Progenitor cell of endocrine pancreas (in vitro differentiated cells): ENCODE measurements at places on chromosomes 1 and 21. TPM values are rescaled to one million over a fixed set of nuclear protein-coding genes. Genes with fewer than 3 reads are reported as not detected.
A peak's percentile ranks its signal among the peaks of the same experiment; 100 is the strongest.

Gene LPAR3
- 4.3 and 5.1 TPM in 2 replicates for total RNA-seq

Gene MATN1
- total RNA-seq, result 0.11 and 0.14 TPM in 2 replicates

Gene MTOR
- total RNA-seq, result 60.6 and 66.3 TPM in 2 replicates

- H3K27me3 ChIP-seq, result no peaks in the 10 kb centered on the region
- no peak for DNase-seq
- no peaks in the 10 kb centered on the region for H3K36me3 ChIP-seq
- H3K4me1 ChIP-seq, result peaks cover 3% of the 10 kb centered on the region
- no peak overlapping the region for H3K27ac ChIP-seq
These were observed 188.6 kb downstream of the ZP4 start for GRCh38 chr1:237702161-237702560.

DNA sequence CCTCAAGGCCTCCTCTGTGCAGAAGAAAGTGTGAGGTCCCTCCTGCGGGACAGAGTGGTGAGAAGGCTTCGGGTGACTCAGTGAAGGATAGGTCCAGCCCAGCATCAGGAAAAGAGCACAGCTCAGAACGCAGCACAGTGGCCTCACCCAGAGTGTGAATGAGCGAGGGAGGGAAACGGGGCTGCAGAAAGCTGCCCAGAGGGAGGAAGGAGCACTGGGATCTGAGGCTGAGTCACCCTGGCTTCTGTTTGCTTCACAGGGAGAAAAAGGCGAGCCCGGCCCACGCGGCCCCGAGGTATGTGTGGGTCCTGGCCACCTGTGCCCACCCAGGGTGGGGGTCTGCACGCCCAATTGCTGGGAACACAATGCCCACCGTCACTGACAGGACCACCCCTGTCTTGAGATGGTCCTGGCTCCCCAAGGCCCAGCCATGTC, 24.3 kb downstream of the COL6A2 start:
- no peak overlapping the region for H3K27ac ChIP-seq
- H3K4me1 ChIP-seq, result no peaks in the 10 kb centered on the region
- no peak overlapping the region for H3K4me3 ChIP-seq
- H3K36me3 ChIP-seq, result no peaks in the 10 kb centered on the region
- H3K27me3 ChIP-seq, result no peaks in the 10 kb centered on the region
- peak; percentile 3 for DNase-seq

- no peak overlapping the region for H3K27ac ChIP-seq
- H3K27me3 ChIP-seq, result peaks cover 12% of the 10 kb centered on the region
- H3K4me3 ChIP-seq, result no peak overlapping the region
- H3K36me3 ChIP-seq, result peaks cover 1% of the 10 kb centered on the region
- peaks cover 2% of the 10 kb centered on the region for H3K4me1 ChIP-seq
- no peak for DNase-seq
These were observed 27.5 kb downstream of the COL6A1 start for GRCh38 chr21:46008893-46009621.

DNA sequence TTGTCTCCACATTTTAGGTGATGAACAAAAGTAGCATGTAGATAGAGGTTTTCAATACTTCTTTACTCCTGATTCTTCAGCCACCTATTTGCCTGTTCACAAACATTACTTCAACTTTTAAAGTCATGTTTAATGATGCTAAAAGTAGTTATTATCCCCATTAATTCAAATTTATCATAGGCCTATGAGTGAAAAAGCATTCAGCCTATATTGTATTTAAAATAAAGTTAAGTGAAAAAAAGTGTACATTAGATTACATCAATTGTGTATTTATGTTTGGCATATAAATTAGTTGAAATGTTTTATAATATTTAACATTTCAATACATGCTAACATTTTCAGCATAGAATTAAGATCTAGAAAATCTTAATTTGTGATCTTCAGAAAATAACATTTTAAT, 10.5 kb downstream of the CDKN2C start:
- H3K27me3 ChIP-seq, result peaks cover 89% of the 10 kb centered on the region
- no peak for DNase-seq
- H3K36me3 ChIP-seq, result no peaks in the 10 kb centered on the region
- no peak overlapping the region for H3K27ac ChIP-seq

- no peak overlapping the region for H3K27ac ChIP-seq
- H3K4me1 ChIP-seq, result peaks cover 3% of the 10 kb centered on the region
- DNase-seq, result no peak
- H3K36me3 ChIP-seq, result no peaks in the 10 kb centered on the region
These were observed 3.8 kb upstream of the NPHP4 start for GRCh38 chr1:5995871-5996630.

- H3K36me3 ChIP-seq, result no peaks in the 10 kb centered on the region
- no peak overlapping the region for H3K4me3 ChIP-seq
- H3K27ac ChIP-seq, result no peak overlapping the region
These were observed 13.3 kb downstream of the OVAAL start for GRCh38 chr1:180571832-180572636.

GRCh38 chr1:40884055-40884795, 22.1 kb upstream of the CITED4 start:
- H3K27ac ChIP-seq, result no peak overlapping the region
- H3K36me3 ChIP-seq, result no peaks in the 10 kb centered on the region
- H3K4me1 ChIP-seq, result peaks cover 2% of the 10 kb centered on the region
- peak overlapping the region; percentile 60 for H3K4me3 ChIP-seq

DNA sequence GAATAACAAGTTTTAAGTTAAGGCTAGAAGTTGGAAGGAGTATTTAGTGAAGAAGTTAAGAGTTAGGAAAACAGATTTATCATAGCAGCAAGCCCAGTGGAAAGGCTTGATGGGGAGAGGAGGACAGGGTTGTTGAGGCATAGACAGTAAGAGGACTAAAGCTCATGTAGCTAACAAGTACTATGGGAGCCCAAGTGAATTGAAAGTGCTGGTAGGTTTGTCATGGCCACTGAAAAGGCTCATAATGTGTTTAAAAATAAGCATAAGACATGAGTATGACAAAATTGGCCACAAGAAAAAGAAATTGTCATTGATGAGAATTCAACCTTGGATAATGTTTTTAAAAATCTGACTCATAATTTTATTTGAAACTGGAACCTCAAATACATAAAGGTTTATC, 49.2 kb upstream of the CRB1 start:
- H3K36me3 ChIP-seq, result no peaks in the 10 kb centered on the region
- no peaks in the 10 kb centered on the region for H3K27me3 ChIP-seq
- H3K4me1 ChIP-seq, result no peaks in the 10 kb centered on the region
- DNase-seq, result no peak

DNA sequence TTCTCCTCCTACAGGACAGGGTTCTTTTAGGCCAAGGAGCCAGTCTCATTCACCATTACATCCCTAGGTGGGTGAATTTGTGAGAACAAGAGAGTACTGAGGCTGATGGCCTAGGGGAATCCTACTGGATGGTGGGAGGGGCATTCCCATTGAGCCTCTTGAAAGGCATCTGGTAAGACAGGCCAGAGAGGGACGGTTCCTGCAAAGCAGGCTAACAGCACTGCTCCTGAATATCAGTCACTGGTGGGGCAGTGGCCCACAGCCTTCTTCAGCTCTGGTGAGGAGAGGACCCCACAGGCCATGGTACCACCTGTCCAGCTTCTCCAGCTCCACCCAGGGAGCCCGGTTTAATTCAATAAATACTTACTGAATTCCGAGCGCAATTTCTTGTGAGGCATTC, 125.9 kb upstream of the EDN2 start:
- no peak overlapping the region for H3K27ac ChIP-seq
- no peaks in the 10 kb centered on the region for H3K36me3 ChIP-seq
- no peaks in the 10 kb centered on the region for H3K4me1 ChIP-seq
- no peak for DNase-seq
- H3K4me3 ChIP-seq, result no peak overlapping the region

GRCh38 chr21:38883142-38883541, 77.4 kb downstream of the ETS2 start:
- H3K4me3 ChIP-seq, result no peak overlapping the region
- no peak for DNase-seq
- H3K36me3 ChIP-seq, result peaks cover 3% of the 10 kb centered on the region
- no peaks in the 10 kb centered on the region for H3K27me3 ChIP-seq

GRCh38 chr1:76786222-76786621, 81.1 kb upstream of the ST6GALNAC5 start:
- H3K4me1 ChIP-seq, result peaks cover 2% of the 10 kb centered on the region
- no peak for DNase-seq
- no peak overlapping the region for H3K27ac ChIP-seq
- H3K4me3 ChIP-seq, result no peak overlapping the region
- H3K36me3 ChIP-seq, result no peaks in the 10 kb centered on the region
